ENCODE measurements at places on chromosomes 16 and 17.

DNA sequence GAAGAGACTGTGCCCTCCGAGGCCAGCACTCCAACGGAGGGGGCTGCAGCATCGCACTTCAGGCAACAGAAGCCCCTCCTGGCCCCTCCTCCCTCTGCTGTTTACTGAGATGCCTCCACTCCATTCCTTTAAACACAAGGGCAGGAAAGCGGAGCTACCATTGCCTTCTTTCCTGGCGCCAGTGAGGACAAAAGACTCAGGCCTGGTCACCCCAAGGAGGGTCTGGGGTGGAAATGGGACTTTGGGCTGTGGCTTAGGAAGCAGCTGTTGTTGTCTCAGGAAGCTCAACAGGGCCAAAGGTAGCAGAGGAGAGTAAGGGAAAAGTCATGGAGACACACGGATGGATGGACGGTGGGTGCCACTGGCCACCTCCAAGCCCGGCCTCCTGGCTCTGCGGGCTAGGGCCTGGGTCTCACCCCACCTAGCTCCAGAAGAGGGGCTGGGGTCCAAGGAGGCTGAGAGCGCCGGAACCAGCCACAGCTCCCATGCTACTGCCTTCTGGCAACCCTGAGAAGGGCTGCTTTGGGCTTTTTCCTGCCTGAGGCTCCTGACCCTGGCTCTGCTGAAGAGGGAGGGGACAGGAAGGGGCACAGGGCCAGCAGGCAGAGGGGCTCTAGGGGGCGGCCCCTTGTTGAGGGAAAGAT lies 11.1 kb downstream of the CD300LG start:
- no peak for DNase-seq

DNA sequence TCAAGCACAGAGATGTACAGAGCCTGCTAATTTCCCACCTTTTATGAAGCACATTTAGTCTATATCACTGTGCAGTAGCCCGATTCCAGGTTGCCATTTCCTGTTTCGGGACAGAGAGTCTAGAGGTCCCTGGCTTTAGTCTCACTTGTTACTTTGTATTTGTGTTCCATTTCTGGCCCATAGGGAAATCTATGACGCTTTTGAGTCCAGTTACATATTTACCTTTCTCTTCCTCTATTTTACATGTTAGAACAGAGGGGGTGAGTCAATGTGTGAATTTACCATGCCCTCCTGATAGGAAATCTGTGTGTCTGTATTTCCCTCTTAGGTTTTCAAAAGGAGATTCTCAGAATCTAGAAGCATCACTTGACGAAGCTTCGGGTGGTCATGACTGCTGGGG lies 227.1 kb upstream of the ZFHX3 start:
- DNase-seq = no peak

- DNase-seq = no peak
These were observed 80.3 kb upstream of the CES5A start for GRCh38 chr16:55955424-55955823.

DNA sequence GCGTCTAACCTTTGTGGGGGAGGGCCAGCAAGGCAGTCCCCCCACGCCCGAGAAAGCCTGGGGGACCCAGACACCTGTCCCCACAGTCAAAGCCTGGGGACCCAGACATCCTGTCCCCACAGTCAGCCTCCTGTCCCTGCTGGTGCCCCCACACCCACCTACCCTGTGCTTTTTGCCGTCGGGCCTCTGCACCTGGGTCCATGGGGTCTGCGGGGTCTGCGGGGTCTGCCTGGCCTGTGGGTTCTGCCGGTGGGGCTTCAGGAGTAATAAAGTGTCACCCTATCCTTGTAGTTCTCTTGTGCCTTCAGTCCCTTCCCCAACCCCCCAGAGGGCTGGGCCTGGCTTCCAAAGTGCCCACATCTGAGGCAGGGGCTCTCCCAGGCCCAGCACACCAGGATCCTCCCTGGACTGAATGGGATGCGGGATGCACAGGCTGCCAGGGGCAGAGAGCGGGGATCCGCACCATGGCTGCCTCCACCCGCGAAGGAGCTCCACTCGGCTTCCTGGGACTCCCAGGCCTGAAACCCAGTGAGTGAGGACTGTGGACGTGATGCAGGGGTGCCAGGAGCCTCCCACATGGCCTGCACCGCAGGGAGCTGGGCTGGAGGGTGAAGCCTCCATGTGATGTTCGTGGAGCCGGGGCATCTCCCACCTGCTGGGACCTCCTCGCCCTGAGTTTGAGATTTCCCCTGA lies 16.3 kb upstream of the DPEP1 start:
- DNase-seq = no peak

GRCh38 chr16:7313170-7313569 lies 19.5 kb upstream of the RBFOX1 start:
- no peak for DNase-seq

- DNase-seq = no peak
These were observed 11.0 kb upstream of the SPOP start for GRCh38 chr17:49688848-49689247.

DNA sequence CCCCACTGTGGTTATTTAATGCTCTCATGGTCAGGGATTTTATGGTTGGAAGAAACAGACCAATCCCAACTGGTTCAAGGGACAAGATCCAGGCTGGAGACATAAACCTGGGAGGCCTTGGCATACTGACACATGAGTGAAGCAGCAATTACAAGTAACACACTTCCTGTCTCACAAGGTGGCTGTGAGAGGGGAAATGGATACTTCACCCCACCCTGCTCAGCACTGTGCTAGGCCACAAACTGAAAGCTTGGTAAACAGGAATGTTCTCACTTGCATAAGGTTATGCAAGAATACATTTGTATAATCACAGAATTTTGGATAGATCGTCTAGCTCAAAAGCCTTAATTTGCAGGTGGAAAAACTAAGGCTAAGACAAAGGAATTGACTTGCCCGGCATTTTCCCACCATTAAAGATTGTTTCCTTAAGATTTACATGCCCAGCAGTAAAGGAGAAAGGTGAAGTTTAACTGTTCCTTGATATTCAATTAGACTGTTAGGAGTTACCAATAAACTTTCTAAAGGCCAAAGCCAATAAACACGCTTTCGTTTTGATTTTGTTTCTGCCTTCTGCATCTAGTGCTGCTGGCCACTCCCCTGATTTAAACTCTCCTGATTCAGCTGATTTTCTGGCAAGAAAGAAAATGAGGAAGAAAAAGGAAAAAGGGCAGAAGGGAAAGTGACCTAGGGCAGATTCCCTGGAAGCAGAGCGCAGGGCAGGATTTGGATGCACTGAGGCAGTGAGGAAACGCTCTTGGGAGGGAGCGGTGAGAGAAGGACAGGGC lies 215.6 kb upstream of the CDH5 start:
- no peak for DNase-seq

DNA sequence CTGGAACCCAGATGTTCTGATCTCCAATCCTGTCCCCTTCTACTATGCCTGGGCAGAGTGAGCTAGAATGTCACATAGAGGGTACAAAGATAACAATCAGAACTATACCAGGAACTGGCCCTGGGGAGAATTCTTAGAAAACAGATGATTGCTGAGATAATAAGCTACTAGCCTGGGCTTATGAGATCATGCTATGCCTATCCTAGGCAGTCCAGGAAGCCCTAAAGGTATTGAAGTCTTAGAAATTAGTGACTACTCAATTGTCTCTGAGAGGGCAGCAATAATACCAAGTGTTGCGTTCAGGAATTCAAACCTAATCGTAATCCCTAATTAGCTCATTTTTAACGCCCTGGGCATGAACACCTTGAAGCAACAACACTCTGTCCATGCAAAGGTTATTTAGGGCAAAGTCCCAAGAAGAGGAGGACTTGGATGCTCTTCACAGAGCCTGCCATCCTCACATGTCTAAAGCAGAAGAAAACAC lies 77.1 kb downstream of the MMD start:
- DNase-seq = no peak

GRCh38 chr16:70252355-70252988 lies 732 bp upstream of the EXOSC6 start:
- no peak for DNase-seq

DNA sequence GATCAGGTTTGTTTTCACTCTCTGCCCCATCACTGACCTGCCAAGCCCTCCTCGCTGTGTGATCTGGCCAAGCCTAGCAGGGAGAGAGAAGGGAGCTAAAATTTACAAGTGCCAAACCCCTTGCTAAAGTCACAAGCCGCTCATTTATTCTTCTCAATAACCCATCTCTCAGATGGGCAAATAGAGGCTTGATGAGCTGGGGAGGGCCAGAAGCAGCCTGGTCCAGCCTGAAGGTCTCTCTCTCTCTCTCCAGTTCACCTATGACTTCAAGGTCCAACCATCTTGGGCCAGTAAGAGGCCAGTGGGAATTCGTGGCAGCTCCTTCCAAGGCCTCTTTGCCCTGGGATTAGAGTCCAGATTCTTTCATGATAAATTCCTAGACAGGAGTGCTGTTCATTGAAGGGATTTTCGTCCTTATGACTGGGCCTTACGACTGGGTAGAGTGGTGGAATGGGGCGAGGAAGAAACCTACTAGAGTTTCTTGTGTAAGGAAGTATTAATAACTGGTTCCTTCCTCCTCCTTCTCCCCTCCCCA lies 3.4 kb downstream of the CA7 start:
- DNase-seq = no peak

- no peak for DNase-seq
These were observed 158.6 kb upstream of the ZNF267 start for GRCh38 chr16:31714903-31715504.

- DNase-seq = no peak
These were observed 69.0 kb upstream of the BCAR1 start for GRCh38 chr16:75320435-75320834.

GRCh38 chr16:53566552-53567245 lies 63.7 kb upstream of the AKTIP start:
- DNase-seq = no peak

DNA sequence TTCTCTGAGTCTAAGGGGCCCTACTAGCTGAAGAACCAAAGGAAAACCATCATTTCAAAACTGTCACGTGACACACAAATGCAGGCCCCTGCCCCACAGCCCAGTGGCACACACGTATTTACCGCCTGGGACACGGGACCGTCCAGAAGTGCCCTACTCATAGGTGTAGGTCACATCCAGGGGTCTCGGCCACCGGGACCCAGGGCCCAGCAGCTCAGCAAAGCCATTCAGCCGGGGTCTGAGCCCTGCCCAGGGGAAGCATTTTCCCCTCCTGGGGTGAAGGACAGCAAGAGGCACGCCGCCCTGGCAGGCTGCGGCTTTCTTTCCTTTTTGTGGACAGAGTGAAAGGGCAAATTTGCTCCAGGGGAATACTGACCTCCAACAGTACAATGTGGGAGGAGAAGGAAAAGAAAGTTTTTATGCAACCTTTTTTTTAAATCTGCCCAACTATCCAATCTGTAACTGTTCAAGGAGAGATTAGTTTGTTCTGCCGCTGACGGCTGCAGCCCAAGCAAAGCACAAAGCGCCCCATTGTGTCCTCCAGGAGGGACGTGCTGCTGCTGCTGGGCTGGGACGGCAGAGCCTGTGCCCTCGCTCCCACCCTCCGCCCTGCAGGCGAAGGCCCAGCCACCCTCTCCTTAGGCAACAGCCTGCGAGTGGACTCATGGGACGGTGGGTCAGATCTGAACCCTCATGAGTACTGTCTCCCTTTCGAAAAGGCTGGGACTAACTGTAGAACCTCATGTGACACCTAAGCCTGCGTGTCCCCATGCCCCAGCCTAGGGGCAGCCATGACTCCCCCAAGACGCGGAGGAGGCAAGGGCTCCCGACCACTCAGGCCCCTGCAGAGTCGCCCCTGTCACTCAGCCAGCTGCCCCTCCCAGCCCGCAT lies 21.3 kb downstream of the SLC7A5 start:
- no peak for DNase-seq

GRCh38 chr17:31841850-31842194 lies 17.2 kb downstream of the COPRS start:
- DNase-seq = no peak

GRCh38 chr16:49660626-49661025 lies 195.3 kb downstream of the ZNF423 start:
- DNase-seq = no peak

DNA sequence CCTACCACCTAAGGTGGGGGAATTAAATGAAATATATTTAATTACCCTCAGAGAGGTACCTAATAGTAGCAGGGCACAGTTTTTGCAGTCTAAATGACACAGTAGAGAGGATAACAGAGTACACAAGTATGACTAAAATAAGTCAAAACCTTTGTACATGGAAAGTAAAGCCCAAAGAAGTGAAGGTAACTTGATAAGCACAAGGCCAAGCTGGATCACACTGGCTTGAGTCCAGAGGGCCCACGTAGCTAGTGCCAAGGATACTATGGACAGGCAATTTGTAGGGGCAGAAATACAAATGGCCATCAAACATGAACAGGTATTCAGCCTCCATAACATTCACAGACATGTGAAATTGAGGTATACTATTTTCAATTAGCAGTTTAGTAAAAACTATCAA lies 7.6 kb downstream of the MYO18A start:
- no peak for DNase-seq

DNA sequence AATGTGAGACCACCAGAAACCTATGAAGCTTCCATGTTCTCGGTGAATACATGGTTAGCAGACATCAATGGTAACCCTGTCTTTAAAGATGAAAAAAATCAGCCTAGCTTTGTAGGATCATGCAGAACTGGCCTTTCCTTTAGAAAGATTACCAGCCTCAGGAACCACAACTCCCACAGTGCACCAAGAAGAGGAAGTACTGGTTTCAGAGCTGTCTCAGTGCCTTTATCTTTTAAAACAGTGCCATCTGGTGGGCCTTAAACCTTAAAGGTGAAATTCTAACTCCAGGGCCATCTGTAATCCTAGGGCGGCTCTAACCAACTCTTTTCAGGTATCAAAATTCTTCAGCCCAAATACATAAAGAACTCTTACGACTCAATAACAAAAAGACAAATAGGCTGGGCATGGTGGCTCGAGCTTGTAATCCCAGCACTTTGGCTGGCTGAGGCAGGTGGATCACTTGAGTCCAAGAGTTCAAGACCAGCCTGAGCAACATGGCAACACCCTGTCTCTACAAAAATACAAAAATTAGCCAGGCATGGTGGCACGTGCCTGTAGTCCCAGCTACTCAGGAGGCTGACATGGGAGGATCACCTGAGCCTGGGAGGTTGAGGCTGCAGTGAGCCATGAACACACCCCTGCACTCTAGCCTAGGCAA lies 5.4 kb downstream of the ATPAF2 start:
- no peak for DNase-seq
